ENCODE measurements at places on chromosomes 1 and 21. TPM values are rescaled to one million over a fixed set of nuclear protein-coding genes. Genes with fewer than 3 reads are reported as not detected.
A peak's percentile ranks its signal among the peaks of the same experiment; 100 is the strongest.

The SELL gene
- total RNA-seq = 6.5 TPM

The ASPM gene
- total RNA-seq = 38.6 TPM

The PKLR gene
- total RNA-seq = not detected

DNA sequence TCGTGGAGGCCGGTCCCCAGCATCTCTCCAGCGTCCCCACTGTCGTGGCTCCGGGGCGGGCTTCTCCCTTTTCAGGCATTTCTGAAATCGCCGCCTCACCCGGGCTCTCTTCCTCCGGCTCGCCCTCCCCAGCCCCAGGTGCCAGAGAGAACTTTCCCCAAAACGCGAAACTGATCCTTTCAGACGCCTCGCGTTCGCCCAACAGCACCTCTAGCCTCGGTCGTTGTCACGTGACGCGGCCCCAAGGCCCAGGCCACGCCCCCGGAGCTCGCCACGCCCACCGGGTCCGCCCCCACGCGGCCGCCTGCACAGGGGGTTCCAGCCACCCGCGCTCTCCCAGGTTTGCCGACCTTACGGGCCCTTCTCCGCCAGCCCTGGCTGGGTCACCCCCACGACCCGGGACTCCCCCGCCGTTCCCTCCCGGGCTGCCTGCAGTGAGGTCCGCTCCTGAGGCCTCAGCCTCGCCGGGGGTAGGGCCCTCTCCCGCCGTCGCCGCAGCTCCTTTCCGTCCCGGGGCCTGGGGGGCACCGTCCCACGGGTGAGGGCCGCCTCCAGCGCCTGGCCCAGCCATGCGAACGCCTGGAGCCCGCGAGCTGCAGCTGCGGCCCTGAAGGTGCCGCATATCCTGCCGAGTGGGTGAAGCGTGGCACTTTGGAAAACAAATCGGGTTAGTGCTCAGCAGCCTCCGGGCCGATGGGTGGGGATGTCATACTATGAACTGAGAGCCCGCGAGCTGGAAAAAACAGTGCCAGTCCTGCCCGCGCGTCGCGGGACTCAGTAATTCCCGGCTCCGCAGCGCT lies 21.0 kb downstream of the H3-3A start:
- DNase-seq = peak; percentile 96

GRCh38 chr1:219081943-219082925 lies 91.4 kb upstream of the LYPLAL1 start:
- no peak for DNase-seq

DNA sequence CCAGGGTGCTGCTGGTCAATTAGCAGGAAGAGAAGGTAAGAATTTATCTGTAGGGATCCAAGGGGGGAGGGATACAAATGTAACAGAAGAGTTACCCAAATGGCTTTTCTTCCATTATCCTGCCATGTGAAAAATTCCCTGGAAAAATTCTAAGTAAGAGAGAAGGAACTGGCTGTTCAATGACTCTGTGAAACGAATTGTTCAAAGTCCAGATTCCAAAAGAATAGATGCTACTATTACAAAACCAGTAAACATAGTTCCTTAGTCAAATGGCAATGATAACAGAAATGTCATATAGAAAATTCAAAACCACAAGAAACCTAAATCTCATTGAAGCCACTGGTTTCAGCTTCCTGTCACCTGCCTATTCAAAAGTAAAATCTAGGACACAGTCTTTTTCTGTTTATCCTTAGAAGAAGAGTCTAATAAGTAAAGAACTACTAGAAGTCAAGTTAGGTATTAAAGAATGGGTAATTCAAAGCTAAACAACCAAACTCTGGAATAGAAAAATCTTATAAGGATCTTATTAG lies 102.6 kb downstream of the ZNF644 start:
- DNase-seq = no peak

DNA sequence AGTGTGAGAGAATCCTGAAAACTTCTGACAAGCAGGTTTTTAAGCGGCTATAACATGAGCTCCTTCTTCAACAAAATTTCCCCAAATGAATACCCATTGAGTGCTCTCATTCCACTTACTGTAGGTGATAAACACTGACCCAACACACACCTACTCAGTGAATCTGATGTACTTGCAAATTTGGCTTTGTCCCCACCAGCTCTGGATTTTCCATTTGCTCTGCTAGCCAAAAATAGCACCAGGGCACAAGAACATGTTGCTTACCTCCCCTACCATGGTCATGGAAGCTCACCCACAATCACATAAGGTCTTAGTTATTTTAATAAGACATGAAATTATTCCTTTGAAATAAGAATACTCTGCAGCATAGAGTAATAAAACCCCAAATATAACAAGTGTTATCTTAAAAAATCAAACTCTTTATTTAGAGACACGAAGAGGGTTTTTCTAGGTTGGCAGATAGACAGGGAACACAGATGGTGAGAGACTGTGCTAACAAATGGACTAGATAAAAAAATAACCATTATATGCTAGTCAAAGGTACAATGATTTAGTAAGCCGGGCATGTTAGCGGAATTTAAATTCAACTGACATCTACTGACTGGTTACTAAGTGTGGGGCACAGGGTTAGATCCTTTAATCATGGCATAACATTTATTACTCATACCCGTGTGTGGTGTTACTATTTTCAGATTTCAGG lies 291.9 kb downstream of the KCNH1 start:
- no peak for DNase-seq

GRCh38 chr1:197073978-197074377 lies 6.9 kb upstream of the F13B start:
- no peak for DNase-seq

GRCh38 chr1:228314315-228314657 lies 92.3 kb downstream of the TRIM11 start:
- DNase-seq = no peak

DNA sequence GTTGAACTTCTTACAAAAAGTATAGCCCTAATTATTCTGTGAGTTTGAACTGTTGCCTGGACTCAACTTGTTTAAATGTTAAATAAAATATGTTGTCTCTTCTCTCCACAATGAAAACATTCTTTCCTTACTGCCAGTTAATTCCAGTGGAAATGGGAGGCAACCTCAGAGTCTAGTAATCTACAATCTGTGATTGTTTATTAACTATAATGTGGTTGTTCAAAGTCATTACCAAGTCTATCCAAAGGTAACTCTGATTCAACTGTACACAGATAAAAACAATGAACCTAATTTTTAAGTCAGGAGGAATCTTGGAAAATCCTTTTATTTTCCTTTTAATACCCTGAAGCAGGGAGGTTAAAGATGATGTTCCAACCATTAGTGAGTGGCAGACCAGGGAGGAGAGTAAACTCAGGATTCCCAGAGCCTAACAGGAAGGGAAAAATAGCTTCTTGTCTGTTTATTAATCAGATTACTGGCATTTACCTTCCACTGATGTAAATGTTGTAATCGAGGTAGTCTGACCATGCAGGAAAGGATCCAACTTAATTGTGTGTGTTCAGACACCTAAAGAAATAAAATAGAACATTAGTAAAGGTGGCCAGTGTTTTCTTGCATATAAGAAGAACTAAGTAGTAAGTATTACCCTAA lies 57.1 kb upstream of the TBX15 start:
- no peak for DNase-seq
